PC-3 (cell line): ENCODE measurements at places on chromosomes 2 and 18. TPM values are rescaled to one million over a fixed set of nuclear protein-coding genes. Genes with fewer than 3 reads are reported as not detected.

DNA sequence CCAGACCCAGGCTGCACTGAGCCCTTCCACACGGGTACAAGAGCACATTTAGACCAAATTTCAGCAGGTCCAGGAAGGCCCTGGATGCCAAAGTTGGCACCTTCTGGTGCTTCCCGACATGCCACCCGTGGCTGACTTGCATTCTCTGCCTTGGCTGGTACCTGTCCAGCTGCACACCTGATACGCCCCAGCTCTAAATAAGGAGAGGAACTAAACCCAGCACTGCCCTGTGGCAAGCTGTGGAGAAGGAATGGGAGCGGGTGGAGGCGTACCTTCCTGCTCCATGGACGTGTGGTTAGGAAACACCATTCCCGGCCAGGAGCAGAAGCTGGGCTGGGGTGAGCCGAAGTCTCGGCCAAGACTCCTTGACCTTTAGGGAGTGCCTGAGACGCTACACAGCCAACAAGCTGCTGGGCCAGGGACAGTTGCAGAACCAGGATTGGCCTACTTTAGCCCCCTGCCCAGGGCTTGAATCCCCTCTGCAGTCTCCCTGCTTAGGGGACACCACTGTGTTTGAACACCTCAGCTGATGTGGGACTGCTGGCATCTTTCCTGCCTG, 86.5 kb upstream of the TAF1B start:
- H3K4me1 ChIP-seq = peaks cover 35% of the 10 kb centered on the region
- DNase-seq = no peak
- H3K36me3 ChIP-seq = no peaks in the 10 kb centered on the region
- no peak overlapping the region for H3K27ac ChIP-seq
- H3K4me3 ChIP-seq = no peak overlapping the region

DNA sequence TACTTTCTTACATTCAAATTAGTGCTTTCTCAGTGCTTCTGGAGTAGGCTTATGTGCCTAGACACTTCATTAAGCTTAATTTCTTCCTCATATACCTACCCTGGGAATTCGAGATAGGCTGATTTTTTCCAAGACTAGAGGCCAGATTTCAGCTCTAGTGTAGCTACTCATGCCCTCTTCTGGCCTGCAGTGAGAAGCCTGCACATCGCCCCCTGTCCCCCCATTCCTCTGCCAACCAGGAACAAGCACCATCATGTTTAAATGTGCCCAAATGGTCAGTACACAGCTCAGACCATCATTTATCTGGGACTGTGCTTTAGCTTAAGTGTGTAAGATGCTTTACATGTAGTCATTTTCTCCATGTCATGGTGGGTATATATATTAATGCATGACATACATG, 1218.8 kb upstream of the LRRTM1 start:
- H3K4me1 ChIP-seq = no peaks in the 10 kb centered on the region
- H3K4me3 ChIP-seq = no peak overlapping the region
- no peak for DNase-seq

GRCh38 chr18:21099442-21099841, 12.2 kb downstream of the ROCK1 start:
- DNase-seq = no peak
- no peaks in the 10 kb centered on the region for H3K27me3 ChIP-seq
- H3K36me3 ChIP-seq = no peaks in the 10 kb centered on the region
- no peaks in the 10 kb centered on the region for H3K4me1 ChIP-seq
- no peak overlapping the region for H3K4me3 ChIP-seq

The SKA1 gene
- total RNA-seq = 11.6 and 17.2 TPM in 2 replicates

- no peaks in the 10 kb centered on the region for H3K27me3 ChIP-seq
- H3K4me1 ChIP-seq = no peaks in the 10 kb centered on the region
- no peak overlapping the region for H3K4me3 ChIP-seq
- no peak for DNase-seq
- H3K36me3 ChIP-seq = no peaks in the 10 kb centered on the region
- no peak overlapping the region for H3K27ac ChIP-seq
Measured at GRCh38 chr2:138534791-138535190, 33.2 kb downstream of the SPOPL start.

DNA sequence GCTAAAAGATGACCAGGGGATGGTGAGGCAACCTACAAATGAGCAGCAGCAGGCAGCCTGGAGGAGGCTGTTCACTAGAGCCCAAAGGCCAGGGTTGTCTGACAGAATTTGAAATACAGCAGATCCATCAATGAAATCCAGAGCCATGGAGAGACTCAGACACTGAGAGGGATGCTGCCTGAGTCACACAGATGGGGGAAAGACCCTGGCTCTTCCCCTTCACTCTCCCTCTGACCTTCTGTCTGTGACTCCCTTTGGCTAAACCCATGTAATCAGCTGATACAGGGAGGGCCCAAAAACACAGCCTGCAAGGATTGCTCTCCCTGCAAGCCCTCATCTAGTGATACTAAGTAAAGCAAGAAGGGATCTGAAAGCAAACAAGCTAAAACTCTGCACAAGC, 166.5 kb upstream of the SPOPL start:
- H3K27ac ChIP-seq = no peak overlapping the region
- no peak for DNase-seq
- no peaks in the 10 kb centered on the region for H3K4me1 ChIP-seq
- H3K4me3 ChIP-seq = no peak overlapping the region

DNA sequence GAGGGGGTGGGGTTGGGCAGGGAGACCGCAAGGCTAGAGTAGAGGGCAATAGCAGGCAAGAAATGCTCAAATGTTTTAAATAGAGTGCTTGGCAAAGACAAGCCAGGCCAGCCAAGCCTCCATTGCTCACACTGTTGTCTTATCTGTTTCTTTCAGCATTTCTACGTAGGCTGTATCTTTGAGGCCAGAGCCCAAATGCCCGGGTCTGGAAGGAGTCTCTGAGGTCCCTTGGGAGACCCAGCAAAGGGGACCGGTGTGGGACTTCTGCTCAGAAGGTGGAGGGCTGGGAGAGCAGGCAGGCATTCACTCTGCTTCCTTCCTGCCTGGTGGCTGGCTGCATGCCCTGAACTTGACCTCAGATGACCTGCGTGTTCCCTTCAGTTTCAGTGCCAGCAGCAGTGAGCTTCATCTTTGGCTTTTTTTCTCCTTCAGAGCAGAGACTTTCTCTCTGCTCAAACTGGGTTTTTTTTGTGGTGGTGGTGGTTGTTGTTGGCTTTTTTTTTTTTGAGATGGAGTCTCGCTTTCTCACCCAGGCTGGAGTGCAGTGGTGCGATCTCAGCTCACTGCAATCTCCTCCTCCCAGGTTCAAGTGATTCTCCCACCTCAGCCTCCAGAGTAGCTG, 13.7 kb upstream of the TET3 start:
- H3K4me3 ChIP-seq = no peak overlapping the region
- H3K27me3 ChIP-seq = no peaks in the 10 kb centered on the region
- H3K27ac ChIP-seq = no peak overlapping the region
- no peaks in the 10 kb centered on the region; the same call in 1 of the 2 replicates for H3K4me1 ChIP-seq
- no peak for DNase-seq

DNA sequence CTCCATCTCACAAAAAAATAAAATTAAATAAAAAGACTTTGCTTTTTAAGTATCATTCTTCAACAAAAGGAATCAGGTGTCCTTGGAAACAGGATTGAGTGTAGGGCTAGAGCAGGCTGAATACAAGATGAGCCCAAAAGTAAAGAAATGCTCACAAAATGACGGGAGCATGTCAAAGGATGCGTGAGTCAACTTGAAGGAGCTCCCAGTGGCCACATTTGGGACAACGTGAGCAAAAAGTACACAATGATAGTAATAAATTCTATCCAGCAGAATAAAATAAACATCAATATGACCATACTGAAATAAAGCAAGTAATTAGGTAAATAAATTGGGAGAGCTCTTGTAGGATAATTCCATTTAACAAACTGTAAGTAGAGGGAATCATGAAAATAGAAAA, 220.7 kb downstream of the PHLPP1 start:
- H3K36me3 ChIP-seq = no peaks in the 10 kb centered on the region
- no peaks in the 10 kb centered on the region for H3K27me3 ChIP-seq

DNA sequence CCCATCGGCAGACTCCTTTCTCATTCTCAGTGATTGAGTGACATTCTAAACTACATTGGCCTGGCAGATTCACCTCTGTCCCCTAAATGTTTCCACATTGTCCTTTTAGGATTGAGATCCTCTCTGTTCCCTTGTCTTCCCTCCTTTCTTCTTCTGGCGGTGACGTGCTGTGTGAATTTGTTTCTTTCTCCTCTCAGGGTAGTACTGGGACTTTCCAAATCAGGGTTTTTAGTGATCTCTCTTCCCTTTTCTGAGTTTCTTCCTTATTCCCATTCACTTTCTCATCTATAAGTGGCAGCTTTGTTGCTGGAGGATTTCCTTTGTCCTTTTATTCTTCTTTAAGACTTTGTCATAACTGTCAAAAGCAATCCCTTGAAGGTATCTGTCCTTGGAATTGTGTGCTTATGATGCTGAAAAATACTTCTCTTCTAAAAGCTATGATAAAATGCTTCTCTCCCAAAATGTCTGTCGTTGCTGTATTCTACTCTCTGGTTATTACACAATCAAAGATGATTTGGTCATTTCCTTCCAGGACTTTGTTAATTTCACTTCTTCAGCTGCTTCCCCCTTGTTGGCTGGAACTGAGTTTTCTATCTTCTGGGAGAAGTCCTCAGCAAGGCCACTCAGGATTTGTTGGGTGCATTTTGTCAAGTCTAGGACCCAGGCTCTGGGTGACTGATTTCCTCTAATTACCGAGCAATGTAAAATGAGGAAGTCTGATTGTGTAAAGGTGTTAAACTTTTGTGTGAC, 4.9 kb upstream of the IL1B start:
- H3K4me1 ChIP-seq = peaks cover 26% of the 10 kb centered on the region
- no peak overlapping the region for H3K4me3 ChIP-seq
- no peak for DNase-seq
- no peaks in the 10 kb centered on the region for H3K27me3 ChIP-seq

DNA sequence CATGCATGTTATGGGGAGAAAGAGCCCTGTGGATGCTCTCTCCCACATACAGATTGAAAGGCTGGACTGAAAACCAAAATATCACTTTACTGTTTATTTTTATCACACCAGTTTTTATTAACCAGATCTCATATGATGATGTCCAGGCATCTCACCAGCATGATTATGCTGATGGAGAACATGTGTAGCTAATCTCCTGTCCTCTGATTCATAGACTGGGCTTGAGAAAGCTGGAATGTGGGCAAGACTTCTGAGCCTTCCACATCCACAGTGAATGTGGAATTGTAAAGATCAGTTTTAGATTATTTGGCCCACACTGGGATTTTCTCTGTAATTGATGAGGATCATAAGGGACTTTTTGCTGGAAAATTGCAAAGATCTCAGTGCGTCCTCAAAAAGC, 137.9 kb downstream of the ICOS start:
- H3K27me3 ChIP-seq = peaks cover 52% of the 10 kb centered on the region
- DNase-seq = no peak
- no peak overlapping the region for H3K27ac ChIP-seq
- no peaks in the 10 kb centered on the region for H3K4me1 ChIP-seq
- H3K4me3 ChIP-seq = no peak overlapping the region
- no peaks in the 10 kb centered on the region for H3K36me3 ChIP-seq

The CCDC121 gene
- 0.87 and 2.7 TPM in 2 replicates for total RNA-seq

DNA sequence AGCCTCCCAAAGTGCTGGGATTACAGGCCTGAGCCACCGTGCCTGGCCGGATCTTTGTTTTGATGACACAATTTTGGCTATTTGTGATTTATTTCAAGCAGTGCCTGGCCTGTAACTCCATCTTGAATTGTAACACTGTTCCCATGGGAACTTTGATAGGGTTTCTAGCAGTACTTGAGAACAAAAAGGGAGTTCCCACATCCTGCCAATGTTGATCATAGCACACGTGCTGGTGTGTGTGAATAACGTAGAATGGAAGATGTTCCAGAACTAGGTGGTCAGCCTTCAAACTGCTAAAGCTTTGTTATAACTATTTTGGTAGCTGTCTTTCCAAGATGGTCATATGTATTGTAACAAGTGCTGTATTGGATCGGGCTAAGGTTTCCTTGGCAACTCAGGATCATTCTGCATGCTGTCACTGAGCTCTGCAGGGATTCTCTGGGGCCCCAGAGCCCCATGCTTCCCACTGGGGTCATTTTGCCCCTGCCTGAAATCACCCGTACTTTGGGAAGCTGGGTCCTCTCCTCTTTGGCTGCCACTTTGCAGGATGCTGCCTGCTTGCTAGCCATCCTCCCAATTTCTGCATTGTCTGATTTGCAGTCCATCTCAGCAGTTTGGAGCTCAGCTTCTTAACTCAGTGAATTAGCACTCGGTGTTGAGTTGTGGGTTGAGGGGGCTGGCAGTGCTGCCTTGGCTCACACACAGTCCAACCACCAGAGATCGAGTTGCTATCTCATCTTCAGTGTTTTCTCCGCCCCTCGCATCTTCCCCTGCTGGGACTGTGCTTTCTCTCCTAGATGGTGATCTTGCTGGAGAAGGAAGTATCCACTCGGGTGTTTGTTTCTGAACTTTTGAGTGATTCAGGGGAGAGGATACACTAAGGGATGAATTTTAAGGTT, 26.8 kb downstream of the SH3RF3 start:
- DNase-seq = no peak
- H3K27me3 ChIP-seq = no peaks in the 10 kb centered on the region
- H3K27ac ChIP-seq = no peak overlapping the region
- no peaks in the 10 kb centered on the region for H3K36me3 ChIP-seq
- H3K4me3 ChIP-seq = no peak overlapping the region

GRCh38 chr2:222544661-222545060, 111.2 kb downstream of the FARSB start:
- no peak for DNase-seq
- H3K27me3 ChIP-seq = peaks cover 64% of the 10 kb centered on the region
- H3K36me3 ChIP-seq = no peaks in the 10 kb centered on the region

- no peaks in the 10 kb centered on the region for H3K27me3 ChIP-seq
- DNase-seq = no peak
- H3K4me3 ChIP-seq = no peak overlapping the region
- no peaks in the 10 kb centered on the region for H3K4me1 ChIP-seq
- no peak overlapping the region for H3K27ac ChIP-seq
Measured at GRCh38 chr2:24181849-24182248, 7.0 kb downstream of the FAM228A start.

The STARD6 gene
- not detected in 2 replicates for total RNA-seq

GRCh38 chr2:201971531-201972228, 62.0 kb upstream of the FZD7 start:
- H3K4me3 ChIP-seq = no peak overlapping the region
- H3K27me3 ChIP-seq = no peaks in the 10 kb centered on the region
- no peak for DNase-seq
- no peak overlapping the region for H3K27ac ChIP-seq

- H3K36me3 ChIP-seq = no peaks in the 10 kb centered on the region
- no peak for DNase-seq
- no peaks in the 10 kb centered on the region; the same call in 1 of the 2 replicates for H3K27me3 ChIP-seq
Measured at GRCh38 chr2:116949249-116949648, 865.2 kb upstream of the DDX18 start.
